ENCODE measurements at places on chromosomes 7 and 10.
A peak's percentile ranks its signal among the peaks of the same experiment; 100 is the strongest.

- no peak for DNase-seq
Measured at GRCh38 chr7:36349626-36350025, 40.0 kb upstream of the ANLN start.

DNA sequence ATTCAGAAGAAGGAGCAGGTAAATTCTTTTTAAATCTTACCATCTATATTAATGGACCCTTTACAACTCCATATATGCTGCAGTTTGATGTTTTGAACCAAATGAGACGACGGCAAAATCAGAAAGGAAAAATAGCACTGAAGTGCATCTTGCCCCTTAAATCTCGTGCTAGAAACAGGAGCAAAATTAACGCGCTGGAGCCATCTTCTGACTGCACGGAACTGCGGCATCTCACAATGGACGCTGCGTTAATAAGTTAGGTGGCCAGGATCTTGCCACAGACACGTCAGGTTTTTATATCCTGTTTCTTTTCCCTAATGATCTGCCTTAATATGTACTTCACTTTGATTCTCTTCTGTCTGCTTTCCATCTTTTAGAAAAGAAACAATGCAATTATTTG, 354.5 kb downstream of the TFEC start:
- DNase-seq, result peak; percentile 12

- DNase-seq, result no peak
Measured at GRCh38 chr10:132663666-132664365, 122.1 kb downstream of the NKX6-2 start.

DNA sequence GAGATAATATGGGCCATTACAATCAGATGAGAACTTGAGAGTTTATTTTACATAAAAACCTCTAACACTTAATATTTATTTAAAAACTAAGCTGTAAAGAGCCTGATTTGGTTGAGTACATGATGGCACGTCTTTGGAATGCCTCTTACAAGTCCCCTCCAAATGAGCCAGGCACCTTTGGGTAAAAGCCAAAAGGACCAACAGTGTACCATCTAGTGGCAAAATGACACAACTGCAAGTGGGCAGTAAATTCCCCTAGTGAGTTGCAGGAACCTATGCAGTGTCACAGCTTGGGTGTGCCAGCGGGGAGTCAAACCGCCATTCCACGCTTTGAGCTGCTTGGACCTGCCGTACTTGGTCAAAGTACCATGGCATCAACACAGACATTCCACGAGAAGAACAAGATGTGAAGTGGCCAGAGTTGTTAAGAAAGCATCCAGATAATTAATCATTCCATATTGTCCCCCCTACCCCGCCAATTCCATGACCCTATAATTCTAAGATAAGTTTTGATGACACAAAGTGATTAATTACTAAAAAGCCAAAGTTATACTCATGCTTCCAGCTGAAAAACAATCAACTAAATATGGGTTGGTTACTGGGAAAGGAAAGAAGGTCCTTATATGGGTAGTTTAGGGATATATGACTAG, 115.2 kb downstream of the SORBS1 start:
- peak; percentile 84 for DNase-seq

DNA sequence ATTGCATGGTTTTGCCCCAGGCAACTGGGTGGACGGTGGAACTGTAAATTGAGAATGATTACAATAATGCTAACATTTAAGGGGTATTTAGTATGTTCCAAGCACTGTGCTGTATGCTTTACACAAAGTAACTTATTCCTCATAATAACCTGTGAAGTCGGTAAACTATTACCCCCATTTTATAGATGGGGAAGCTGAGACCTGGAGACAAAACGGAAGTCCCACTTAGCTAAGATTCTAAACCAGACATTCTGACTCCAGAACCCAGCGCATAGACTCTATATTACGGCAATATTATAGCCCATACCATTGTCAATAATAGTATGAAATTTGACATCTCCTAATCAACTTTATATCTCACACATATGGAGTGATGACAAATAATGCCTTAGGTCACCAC, 39.9 kb upstream of the TMEM236 start:
- DNase-seq, result no peak

DNA sequence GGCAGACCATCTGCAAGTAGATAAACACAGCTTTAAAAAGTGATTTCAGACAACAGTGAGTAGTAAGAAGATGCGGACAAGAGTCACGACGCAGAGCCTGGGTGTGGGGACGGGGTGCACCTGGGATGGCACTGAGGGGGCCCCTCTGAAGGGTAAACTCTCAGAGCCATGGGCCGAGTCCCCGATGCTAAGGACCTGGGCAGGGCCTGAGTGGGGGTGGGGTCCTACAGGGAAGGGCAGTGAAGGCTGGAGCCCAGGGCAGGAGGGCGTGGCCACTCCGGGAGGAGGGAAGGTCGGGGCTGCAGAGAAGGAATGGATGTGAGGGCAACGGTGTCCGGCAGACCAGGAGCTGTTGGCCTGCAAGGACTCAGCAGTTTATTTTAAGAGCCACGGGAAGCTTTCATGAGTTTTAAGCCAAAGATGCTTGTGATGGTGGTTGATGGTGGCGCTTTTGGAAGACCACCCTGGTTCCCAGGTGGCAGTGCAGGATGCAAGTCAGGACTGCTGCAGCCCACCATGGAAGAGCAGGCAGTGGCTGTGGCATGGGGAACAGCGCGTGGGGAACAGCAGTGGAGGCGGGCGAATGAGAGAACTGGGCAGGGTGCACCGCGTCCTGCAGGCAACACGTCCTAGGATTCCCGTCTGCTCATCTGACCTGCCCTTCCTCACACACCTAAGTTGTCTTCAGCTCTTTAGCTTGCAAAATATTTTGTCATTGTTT, 296.8 kb downstream of the DNAJB6 start:
- DNase-seq, result no peak

- no peak for DNase-seq
Measured at GRCh38 chr10:20893297-20893696, 3.8 kb downstream of the NEBL start.

DNA sequence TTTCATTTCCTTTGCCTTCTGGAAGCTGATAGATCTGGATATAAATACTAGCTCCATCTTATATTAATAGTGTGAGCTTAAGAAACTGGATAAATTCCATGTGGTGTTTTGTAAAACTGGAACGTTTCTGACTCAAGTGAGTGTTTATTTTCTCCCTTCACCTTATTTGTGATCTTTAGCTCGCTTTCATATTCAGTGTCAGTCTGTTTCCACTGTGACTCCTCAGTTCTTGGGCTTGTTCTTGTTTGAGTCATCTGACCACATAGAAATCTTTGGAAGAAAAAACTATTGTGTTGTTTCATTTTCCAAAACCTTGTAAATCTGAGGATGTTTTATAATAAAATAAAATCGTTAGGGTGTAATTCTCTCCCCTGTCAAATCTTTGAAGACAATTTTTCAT, 186.4 kb downstream of the POLR1F start:
- no peak for DNase-seq

DNA sequence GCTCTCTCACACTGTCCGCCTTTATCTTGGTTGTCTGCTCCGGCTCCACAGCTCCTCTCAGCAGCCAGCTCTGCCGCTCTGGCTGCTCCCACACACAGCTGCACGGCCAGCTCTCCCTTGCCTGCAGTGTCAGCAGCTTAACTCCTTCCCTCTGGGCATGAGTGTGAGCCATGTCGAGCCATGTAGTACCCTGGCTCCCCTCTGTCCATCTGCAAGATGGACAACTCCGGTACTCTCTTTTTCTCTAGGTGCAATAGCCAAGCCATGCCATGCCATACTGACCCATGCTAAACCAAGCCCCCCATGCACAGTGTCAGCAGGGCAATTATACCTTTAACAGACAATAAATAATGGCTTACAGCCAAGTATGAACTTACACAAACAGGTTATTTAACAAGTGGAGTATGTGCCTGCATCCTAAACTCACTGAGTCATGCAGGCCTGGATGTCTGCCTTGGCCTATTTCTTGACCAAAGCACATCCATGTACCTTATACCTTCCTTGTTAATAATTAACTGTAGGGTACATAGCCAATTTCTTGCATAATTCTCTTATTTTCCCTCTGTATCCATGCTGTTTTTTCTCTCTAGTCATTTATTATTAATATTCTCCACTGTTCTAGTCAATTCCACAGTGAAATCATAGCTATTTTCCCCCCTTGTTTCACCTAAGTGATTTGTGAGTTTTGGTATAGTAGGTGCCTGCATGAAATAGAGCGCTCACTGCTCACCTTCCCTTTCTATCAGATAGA, 170.9 kb downstream of the CDK14 start:
- peak; percentile 58 for DNase-seq

- no peak for DNase-seq
Measured at GRCh38 chr7:158779061-158780000, 50.0 kb downstream of the ESYT2 start.

GRCh38 chr7:100914208-100914878, 18.7 kb upstream of the ACHE start:
- DNase-seq, result no peak

DNA sequence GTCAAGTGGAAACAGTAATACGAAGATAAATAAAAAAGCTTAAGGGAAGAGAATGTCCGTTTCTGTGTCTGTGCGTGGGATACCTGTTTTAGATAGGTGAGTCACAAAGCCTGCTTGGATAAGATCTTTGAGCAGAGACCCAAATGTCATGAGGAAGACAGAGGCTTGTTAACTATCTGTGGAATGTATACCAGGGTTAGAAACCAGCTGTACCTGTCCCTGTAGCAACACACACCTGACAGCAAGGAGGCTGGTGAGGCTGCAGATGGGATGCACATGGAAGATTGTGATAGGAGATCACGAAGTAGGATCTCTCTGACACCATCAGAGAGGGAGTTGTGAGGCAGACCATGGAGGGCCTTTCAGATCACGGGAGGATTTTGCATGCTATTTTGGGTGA, 105.3 kb downstream of the ARHGAP21 start:
- DNase-seq, result peak; percentile 51

DNA sequence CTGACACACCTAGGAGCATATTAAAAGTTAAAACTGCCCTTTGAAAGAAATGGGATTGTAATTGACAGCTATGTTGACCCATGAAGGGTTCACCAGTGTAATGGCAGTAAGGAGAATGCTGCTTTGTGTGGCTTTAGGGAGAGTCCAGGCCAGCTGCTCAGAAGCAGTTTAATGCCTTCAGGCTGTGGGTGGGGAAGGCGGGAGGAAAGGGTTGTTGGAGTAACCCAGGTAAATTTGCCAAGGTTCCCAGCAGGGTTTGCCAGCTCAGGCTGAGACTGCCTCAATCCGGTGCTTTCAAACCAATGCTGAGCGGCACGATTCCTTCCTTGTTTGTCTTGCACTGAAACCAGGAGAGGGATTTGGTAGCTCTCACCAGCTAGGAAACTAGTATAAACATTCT, 637.2 kb downstream of the INHBA start:
- no peak for DNase-seq

- peak; percentile 65 for DNase-seq
Measured at GRCh38 chr7:36604806-36605205, 119.5 kb downstream of the AOAH start.

DNA sequence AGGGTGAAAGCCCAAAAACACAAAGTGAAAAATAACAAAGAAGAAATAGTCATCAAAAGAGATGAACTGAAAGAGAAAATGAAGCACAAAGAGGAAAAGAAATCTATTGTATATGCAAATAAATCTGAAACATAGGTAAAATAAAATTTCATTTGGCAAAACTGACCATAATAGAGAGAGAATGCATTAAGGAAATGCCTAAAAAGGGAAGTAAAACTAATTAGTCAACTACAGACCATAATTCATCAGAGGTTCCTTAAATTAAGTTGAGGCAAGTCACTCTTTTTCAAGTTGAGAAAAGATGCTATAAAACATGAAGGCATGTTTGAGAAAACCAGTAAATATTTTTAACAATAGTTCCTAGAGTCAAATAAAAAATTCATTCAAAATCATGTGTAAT, 233.3 kb downstream of the LRRN3 start:
- DNase-seq, result no peak

- DNase-seq, result no peak
Measured at GRCh38 chr7:87213811-87214210, 5.7 kb downstream of the TMEM243 start.

GRCh38 chr7:41921453-41921981, 218.6 kb upstream of the INHBA start:
- no peak for DNase-seq

DNA sequence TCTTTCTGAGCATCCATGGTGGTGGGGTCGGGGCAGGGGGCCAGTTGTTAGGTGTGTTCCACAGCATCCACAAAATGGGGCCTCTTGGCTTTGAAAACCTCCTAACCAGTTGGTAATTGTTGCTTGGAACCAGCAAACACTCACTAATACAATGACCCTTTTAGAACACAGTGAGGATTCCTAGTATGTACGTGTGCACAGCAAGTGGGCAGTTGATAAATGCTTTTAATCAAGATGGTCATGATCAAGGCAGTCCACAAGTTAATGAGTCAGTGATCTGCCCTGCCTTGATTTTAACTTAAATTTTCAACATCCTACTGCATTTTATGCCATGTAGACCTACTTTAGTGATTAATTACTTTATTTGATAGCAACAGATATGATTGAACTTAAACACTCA, 103.1 kb downstream of the ETV1 start:
- DNase-seq, result no peak

DNA sequence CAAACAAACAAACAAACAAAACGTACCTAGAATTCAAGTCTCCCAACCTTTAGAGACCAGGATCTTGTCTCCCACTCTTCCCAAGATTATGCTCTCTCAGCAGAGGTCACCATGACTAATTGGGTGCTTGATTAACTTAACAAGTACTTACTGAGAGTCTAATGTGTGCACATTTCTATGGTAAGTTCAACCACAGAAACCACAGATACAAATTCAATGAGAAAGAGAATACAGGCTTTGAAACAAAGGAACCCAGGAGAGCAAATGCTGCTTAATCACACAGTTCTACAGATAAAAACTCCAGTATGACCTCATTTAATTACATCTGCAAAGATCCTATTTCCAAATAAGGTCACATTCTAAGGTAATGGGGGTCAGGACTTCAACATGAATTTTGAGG, 142.8 kb downstream of the DNAJC1 start:
- no peak for DNase-seq

DNA sequence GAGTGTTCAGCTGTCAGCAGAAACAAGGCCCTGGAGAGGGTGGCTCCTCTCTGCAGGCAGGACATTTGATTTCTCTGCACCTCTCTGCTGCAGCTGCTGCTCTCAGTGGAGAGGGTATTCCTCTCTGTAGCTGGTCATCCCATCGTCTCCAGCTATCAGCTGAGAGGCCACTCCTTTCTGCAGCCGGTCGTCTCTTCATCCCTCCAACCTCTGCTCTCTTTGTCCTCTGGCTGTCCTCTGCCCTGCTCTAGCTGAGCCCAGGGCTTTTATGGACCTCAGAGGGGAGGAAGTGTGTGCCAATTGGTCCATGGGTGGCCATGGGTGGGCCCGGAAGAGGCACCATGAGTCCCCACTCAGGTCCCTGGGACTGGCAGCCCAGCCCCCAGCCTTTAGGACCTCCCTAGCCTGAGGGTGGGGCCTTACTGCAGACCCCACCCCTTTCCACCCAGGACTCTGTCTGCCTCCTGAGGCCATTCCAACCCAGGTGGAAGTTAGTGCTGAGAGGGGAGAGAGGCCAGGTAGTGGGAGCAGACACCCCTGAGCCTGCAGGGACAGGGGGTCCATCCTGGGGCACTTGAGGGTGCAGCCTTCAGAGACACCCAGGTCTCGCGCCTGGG, 26.2 kb upstream of the CDCA7L start:
- peak; percentile 9 for DNase-seq

GRCh38 chr10:48389272-48389671, 82.8 kb downstream of the MAPK8 start:
- DNase-seq, result no peak
